ENCODE measurements at places on chromosomes 7 and 10. TPM values are rescaled to one million over a fixed set of nuclear protein-coding genes. Genes with fewer than 3 reads are reported as not detected.

DUS4L gene
- total RNA-seq, result 25.4 TPM

LOXL4 gene
- total RNA-seq, result 26.5 TPM

IGFBP3 gene
- 1.2 TPM for total RNA-seq

IFIT1B gene
- total RNA-seq, result not detected

EGR2 gene
- total RNA-seq, result 0.64 TPM

TAS2R4 gene
- total RNA-seq, result 1.6 TPM

TMEM130 gene
- not detected for total RNA-seq

LDB1 gene
- total RNA-seq, result 54.3 TPM

PDIA4 gene
- total RNA-seq, result 189 TPM

ARPC1B gene
- 196 TPM for total RNA-seq

CAV1 gene
- total RNA-seq, result 485 TPM

HMX2 gene
- not detected for total RNA-seq

MEOX2 gene
- total RNA-seq, result not detected

ADRB1 gene
- total RNA-seq, result 0.37 TPM
